Fibroblast of skin of scalp (primary cell): ENCODE measurements at places on chromosomes 12 and 14.
A peak's percentile ranks its signal among the peaks of the same experiment; 100 is the strongest.

DNA sequence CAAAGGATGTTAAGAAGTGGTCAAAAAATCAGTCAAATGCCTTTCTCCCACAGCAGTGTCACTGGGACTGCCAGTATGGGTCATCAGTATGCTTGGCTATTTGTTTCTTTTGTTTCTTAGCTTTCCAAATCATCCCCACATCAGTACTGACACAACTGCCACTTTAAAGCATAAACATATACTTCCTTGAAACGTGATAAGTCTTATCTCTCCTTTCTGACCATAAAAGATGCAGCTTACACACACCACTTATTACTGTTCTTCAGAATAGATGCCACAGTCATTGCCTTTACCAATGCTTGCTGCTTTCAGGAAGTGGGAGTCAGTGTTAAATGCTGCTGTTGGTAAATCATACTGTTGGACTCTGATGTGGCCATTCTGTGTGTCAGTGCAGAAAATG, 18.6 kb upstream of the GARIN2 start:
- no peak for DNase-seq

DNA sequence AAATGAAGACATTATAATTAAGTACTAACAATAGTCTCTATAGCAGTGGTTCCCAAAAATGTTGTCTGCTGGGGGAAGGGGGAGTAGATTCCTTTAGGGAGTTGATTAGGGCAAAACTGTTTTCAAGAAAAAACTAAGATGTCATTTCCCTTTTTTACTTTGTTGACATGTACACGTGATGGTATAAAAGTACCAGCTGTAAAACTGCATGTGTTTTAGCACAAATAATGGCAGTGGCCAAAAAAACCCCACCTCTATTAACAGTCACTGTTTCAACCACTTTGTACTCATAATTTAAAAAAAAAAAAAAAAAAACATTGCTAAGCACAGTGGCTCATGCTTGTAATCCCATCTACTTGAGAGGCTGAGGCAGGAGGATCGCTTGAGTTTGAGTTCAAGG, 61.7 kb downstream of the PPP1R12A start:
- no peak for DNase-seq

DNA sequence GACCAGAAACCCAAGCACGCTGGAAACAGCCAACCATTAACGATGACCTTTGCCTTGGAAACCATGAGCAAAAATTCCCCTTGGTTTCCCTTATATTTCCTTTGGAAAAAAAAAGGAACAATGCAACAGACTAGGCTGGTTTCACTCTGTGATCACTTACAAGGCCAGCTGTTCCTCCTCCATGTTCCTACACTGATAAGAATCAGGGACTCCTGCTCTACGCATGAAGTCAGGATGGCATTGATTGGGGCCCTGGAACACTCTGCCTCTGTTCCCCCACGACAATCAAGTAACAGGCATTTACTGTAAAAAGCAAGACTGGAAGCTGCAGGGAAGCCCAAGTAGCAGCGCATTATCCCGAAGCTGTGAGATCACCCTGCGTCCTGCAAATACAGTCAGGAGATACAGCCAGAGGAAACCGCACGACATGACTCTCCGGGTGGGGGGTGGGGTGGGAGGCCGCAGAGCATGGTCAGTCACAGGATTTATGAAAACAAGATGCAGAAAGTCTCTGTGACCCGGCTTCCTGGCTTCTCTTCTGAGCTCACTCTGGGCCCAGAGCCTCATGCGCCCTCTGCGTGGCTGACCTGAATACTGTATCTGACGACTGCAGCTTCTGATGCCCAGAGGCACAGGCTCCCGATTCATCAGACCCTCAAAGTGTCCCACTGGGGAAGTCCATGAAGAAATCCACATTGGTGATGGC, 31.1 kb downstream of the SSH1 start:
- peak; percentile 94 for DNase-seq

GRCh38 chr12:9143929-9144729, 28.4 kb upstream of the A2M start:
- DNase-seq: no peak

GRCh38 chr14:50533241-50533705, 904 bp upstream of the MAP4K5 start:
- no peak for DNase-seq

GRCh38 chr14:35122696-35123387, 490 bp downstream of the PRORP start:
- peak; percentile 13 for DNase-seq

DNA sequence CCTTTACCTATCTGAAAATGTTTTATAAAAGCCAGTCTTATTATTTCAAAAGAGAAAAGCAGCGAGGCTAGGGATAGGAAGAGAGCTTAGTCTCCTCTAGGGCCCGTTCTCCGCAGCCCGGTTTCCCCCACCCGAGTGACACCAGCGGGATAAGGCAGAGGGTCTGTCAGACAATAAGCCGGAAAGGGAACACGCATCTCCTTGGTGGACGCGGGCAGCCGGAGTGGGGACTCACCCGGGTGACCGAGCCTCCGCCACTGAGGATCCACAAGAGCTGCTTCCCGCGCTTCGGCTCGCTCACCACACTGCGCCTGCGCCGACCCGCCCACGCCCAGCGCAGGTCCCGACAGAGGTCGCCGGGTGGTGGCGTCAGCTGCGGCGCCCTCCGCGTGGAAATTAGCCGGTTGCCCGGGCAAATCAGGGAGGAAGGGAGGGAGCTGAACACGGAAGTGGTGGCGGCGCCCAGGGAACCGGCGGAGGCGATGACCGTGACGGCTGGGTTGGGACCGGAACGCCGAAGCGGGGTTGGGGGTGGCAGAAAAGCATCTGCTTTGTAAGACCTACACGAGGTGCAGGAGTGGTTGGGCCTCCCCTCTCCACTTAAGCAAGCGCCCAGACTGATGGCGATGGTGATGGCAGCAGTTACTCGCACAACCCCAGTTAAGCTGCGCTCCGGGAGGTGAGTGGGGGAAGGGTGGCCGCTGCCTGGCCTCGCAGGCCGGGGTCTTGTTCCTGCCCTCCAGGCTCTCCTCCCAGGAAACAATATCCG, at the start of the genes SOCS4 and WDHD1:
Gene SOCS4 (plus strand): TSS at position 444 of the 769 bp plus-strand sequence. CDS start 15,806 bp downstream, outside the sequence.
Gene WDHD1 (minus strand): TSS at position 307 of the 769 bp plus-strand sequence. CDS start 312 bp downstream, outside the sequence.
- peak; percentile 94 for DNase-seq

- DNase-seq: no peak
These were observed 82.7 kb downstream of the ADCK1 start for GRCh38 chr14:77882636-77883035.
